ENCODE measurements at places on chromosomes 7 and 10.

GRCh38 chr10:35644050-35644950, 2.2 kb upstream of the FZD8 start:
- no peak for DNase-seq

- no peak for DNase-seq
Measured at GRCh38 chr7:47572094-47572445, 9.8 kb downstream of the TNS3 start.

DNA sequence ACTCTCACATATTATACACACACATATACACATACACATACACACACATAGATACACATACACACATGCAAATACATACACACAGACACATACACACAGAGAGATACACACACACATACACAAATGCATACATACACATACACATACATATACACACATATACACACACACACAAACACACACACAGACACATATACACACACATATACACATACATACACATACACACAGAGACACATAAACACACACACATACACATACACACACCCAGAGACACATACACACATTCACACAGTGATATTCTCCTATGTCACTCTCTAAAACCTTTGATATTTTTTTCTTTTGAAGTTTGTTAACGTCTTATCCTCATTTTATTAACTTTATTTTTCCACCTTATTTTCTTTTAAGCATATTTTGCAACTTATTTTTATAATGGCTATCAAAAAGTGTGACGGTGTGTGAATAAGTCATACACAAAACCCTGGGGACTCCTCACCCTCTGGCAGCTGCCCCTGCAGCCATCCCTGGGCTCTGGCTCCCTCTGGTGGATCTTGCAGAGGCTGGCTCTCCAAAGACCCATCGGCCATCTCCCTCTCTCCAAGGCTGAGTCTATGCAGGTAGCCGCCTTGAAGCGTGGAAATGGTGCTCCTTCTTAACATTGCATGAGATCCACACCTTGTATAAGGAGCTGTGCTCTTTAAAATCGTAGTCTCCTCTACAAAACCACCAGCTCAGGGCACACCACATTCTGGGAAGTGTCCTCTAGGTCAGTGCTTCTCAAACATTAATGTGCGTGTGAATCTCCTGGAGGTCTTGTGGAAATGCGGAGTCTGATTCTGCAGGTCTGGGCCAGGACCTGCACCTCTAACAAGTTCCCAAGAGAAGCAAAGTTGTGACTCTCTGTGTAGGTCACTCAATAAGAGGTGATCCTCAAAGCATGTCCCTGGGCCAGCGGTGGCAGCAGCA, 4.1 kb upstream of the C10orf120 start:
- no peak for DNase-seq

- no peak for DNase-seq
Measured at GRCh38 chr7:38311329-38311937, 38.0 kb upstream of the TARP start.

- DNase-seq, result no peak
Measured at GRCh38 chr10:114908896-114909295, 29.1 kb upstream of the TRUB1 start.

- DNase-seq, result no peak
Measured at GRCh38 chr7:44564606-44565005, 9.1 kb downstream of the DDX56 start.

DNA sequence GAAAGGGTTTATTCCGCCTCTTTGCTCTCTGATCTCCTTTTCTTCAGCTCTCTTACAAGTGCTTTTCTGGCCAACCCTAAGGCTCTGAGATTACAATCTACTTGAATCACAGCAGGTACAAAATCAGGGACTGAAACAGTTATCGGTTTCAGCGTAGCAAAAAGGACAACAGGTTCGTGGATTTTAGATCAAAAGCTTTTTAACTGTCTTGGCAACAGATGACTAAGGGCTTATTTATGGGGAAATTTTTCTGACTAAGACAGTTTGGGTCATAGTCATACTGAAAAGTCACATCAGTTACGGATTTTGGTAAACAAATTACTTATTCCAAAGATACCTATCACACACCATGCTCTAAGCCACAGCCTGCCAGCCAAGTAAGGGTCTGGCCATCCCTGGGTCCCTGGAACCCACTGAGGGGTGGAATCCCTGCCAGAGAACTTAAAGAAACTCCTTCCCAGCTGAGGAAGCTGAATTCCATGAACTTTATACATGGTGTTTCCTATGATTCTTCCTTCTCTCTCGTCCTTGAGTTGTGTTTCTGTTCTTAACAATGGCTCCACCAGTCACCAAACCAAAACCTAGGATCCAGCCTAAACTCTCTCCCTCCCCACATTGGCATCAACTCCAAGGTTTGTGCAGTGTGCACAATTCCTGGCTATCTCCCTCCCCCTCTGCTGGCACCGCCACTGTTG, 169.3 kb downstream of the FAM107B start:
- DNase-seq, result no peak

GRCh38 chr7:23207884-23208283, 26.0 kb downstream of the NUP42 start:
- no peak for DNase-seq

DNA sequence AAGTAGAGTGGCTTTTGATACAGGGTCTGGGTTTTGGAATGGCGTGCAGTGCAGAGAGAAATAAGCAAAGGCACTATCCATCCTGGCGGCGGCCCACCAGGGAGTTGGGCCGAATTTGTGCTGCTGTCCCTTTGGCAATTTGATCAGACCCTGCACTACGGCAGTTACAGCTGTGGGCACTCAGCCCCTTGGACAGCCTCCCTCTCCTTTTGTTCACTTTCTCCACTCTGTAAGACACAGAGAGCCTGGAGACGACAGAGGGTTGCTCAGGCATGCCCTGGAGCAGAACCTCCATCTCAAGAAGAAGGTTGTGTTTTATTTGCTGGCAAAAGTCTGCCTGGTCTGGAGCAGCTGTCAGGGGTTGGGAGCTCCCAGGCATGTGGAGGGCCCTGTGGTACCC, 55.8 kb downstream of the LHPP start:
- DNase-seq, result no peak

- DNase-seq, result no peak
Measured at GRCh38 chr7:6243168-6243567, 29.3 kb downstream of the CYTH3 start.

DNA sequence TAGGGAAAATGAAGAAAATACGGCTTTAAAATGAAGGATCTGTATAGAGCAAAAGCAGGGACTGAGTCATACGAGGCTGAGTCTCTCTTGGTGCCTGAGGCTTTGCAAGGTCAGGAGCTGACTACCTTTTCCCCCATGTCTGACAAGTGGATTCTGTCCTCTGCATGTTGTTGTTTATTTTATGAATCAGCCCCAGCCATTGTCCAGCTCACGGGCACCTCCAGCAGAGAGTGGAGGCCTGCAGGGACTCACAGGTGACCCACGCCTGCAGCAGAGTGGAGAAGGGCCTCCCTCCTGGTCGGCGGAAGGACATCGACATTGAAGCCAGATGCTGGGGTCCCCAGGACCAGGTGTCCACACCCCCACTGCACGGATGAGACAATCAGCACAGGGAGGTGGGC, 233.9 kb downstream of the WDR37 start:
- no peak for DNase-seq

- DNase-seq, result peak; percentile 53
Measured at GRCh38 chr7:94452239-94452638, 57.4 kb upstream of the CASD1 start.

- DNase-seq, result no peak
Measured at GRCh38 chr10:11631890-11632587, 20.6 kb upstream of the USP6NL start.

- DNase-seq, result no peak
Measured at GRCh38 chr10:29850371-29850770, 209.0 kb downstream of the JCAD start.

GRCh38 chr10:91944880-91945630, 21.5 kb downstream of the BTAF1 start:
- no peak for DNase-seq

- no peak for DNase-seq
Measured at GRCh38 chr10:29619241-29619669, 15.5 kb downstream of the SVIL start.

GRCh38 chr10:107800061-107800460, 635.6 kb upstream of the SORCS1 start:
- no peak for DNase-seq

DNA sequence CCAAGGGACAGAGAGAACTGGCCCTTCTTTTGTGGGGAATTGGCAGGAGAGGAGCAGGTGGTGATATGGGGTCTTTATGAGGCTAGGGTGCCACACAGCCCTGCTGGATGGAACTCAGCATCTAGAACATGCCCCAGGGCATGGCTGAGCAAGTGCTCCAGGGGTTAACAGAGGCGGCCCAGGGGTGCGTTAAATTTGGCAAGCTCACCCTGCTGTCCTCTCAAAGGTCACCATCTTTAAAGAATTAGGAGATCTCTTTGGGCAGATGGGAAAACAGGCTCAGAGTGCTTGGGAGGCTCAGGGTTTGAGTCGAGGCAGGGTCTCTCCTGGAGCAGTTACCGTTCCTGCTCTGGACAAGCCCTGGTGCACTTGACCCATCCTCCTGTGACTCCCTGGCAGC, 21.4 kb upstream of the UNC5B start:
- DNase-seq, result no peak

- no peak for DNase-seq
Measured at GRCh38 chr10:59857049-59857448, 49.3 kb downstream of the CCDC6 start.

DNA sequence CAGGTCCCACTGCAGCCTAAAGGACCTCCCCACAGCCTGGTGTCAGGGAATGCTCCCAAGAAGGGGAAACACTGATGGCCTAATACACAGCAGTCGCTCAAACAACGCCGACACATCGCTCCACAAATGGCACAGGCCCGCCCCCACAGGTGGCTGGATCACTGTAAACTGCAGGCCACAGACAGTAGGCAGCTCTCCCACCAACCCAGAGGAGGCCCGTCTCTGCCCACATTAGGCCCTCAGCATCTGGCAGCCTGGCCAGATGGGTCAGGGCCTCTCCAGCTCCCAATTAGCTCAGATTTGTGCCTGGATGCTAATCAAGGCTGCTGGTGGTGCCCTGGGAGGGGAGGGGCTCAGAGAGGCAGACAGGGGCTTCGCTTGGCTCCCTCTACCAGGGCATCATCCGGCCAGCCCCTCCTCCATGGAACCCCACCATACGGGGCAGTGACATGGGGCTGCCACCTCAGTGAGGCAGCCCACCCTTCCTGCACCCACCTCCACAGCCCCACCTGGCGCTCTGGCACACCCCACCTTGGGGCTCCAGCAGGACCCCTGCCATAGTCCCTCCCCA, 42.7 kb downstream of the CAMK2B start:
- DNase-seq, result no peak

GRCh38 chr7:77797734-77798393, 370 bp downstream of the TMEM60 start:
- no peak for DNase-seq

DNA sequence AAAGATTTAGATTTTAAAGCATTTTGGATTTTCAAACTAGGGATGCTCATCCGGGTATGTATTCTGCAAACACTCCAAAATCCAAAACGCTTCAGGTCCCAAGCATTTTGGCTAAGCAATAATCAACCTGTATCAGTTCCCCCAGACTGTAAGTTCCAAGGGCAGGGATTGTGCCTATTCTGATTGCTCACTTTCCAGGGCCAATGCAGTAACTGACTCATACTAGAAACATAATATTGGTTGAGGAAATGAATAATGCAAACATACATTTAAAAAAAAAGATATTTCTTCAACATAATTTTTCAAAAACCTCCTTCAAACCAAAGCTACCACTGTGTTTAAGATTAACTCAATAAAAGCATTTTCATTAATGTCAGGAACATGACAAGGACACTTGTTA, 69.5 kb downstream of the HIBADH start:
- no peak for DNase-seq

- no peak for DNase-seq
Measured at GRCh38 chr10:127452568-127452967, 96.5 kb upstream of the NPS start.

DNA sequence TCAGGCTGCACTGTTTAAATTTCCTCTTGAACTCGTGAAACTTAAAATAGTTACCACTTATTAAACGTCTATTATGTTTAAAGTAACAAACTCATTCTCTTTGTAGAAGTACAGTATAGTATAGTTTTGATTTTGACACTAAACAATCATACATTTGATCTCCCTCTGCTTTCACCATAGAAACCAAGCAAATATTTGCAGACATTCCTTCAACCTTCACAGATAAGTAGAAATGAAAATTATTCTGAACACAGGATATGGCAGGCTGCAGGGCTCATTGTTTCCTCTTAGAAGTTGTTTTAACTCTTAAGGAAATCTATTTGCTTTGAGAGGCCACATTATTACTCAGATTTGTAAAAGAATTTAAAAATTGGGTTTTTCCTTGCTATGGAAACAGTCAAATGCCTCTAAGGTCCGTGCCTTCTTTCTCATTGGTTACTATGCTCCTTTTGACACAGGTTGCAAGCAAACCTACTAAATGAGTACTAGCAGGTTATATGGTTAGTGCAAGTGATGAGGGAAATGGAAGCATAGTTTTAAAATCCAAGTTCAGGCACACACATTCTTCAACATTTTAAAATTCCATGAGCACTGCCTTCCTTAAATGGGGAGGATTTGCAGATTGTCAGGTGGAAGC, 92.8 kb upstream of the FAM133B start:
- no peak for DNase-seq

- DNase-seq, result no peak
Measured at GRCh38 chr7:41576166-41576565, 126.7 kb downstream of the INHBA start.

DNA sequence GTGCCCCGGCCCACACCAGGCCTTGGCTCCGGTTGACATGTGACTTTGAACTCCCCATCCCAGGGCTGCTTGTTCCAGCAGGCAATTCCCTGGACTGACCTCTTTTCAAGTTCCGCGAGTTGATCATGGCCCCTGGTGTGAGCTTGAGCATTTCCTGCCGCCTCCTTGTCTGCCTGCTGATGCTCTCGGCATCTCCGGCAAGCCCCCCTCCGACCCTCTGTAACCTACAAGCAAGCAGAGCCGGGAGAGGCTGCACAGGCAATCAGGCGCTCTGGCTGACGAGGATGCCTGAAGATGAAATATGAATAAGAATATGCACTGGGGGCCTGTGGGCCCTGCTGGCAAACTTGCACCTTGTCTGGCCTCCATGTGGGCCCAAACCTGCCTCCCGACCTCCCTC, 304.9 kb upstream of the MKI67 start:
- no peak for DNase-seq

DNA sequence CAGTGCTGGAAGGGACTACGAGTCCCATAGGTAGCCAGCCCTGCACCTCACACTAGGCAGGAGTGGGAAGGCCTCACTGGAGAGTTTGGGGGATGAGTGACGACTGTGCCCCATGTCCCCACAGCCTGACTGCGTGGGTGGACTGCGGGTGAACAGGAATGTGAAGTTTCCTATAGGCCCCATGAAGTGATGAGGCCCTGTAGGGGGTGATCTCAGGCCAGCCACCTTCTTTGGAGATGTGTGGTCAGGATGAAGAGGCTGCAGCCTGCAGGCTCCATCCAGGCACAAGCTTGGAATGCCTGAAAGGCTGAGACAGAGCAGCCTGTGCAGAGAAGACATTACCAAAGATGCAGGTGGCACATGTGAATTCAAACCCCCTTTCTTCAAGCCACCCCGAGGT, 94.9 kb downstream of the CPXM2 start:
- no peak for DNase-seq
